Cardiac septum (tissue), 1 donor: ENCODE measurements at places on chromosomes 5 and 9. TPM values are rescaled to one million over a fixed set of nuclear protein-coding genes. Genes with fewer than 3 reads are reported as not detected.

The FIBCD1 gene
- total RNA-seq: 0.54 TPM

The SLC6A7 gene
- not detected for total RNA-seq

The RLN1 gene
- total RNA-seq: 0.32 TPM

The GABBR2 gene
- 1.1 TPM for total RNA-seq

The ADRB2 gene
- total RNA-seq: 2.6 TPM
